T-helper 17 cell (primary cell): ENCODE measurements at places on chromosomes 7 and 10. TPM values are rescaled to one million over a fixed set of nuclear protein-coding genes. Genes with fewer than 3 reads are reported as not detected.

THSD7A gene
- 0.07 TPM for total RNA-seq

MMD2 gene
- not detected for total RNA-seq

TET1 gene
- 2.2 TPM for total RNA-seq

NRG3 gene
- total RNA-seq, result not detected

CC2D2B gene
- total RNA-seq, result 0.55 TPM

COL17A1 gene
- total RNA-seq, result not detected

BICC1 gene
- total RNA-seq, result not detected

TRRAP gene
- 70.1 TPM for total RNA-seq

CTNNA3 gene
- 1.6 TPM for total RNA-seq

EN2 gene
- not detected for total RNA-seq
